Ecto neural progenitor cell (in vitro differentiated cells): ENCODE measurements at places on chromosomes 4 and X.
A peak's percentile ranks its signal among the peaks of the same experiment; 100 is the strongest.

DNA sequence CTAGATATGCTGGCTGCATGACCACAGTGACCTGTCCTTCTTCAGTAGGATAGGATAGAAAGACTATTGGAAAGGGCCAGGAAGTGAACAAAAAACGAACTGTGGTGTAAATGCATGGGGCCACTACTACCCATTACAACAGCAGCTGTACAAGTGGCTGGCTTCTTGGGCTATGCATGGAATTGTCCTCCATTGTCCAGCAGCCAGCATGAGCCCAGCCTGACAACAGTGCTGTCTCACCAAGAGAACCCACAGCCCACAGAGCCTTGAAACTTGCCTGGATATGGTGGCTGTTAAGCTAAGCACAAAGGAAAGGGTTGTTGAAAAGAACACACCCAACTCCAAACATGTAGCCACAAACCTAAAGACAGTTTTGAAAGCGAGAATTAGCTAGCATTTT is 330.2 kb upstream of the F9 start:
- no peak for DNase-seq

DNA sequence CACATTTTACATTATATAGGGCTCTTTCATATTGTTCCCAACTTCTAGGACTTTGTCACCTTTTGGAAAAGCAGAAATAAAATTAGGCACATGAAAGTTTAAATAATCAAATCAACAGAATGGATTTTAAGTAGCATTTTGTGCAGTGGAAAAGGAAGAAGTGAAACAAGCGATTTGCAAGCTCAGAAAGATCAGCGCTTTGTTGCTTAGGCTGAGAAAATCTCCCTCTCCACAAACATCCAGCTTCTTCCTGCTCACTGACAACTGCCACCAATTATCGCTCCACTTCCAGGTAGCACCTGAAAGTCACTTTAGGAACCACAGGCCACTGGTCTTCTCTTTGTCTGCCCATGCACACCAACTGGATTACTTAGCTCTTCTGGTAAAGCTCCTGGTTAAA is 2.0 kb upstream of the PDK3 start:
- DNase-seq, result no peak

DNA sequence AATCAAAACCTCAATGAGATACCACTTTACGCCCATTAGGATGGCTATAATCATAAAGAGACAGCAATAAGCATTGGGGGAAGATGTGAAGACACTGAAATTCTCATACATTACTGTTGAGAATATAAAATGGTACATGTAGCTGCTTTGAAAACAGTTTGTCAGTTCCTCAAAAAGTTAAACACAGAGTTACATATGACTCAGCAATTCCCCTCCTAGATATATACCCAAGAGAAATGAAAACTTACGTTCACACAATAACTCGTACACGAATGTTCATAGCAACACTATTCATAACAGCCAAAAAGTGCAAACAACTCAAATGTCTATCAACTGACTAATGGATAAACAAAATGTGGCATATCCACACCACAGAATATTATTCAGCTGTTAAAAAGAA is 36.6 kb downstream of the PHF8 start:
- no peak for DNase-seq

DNA sequence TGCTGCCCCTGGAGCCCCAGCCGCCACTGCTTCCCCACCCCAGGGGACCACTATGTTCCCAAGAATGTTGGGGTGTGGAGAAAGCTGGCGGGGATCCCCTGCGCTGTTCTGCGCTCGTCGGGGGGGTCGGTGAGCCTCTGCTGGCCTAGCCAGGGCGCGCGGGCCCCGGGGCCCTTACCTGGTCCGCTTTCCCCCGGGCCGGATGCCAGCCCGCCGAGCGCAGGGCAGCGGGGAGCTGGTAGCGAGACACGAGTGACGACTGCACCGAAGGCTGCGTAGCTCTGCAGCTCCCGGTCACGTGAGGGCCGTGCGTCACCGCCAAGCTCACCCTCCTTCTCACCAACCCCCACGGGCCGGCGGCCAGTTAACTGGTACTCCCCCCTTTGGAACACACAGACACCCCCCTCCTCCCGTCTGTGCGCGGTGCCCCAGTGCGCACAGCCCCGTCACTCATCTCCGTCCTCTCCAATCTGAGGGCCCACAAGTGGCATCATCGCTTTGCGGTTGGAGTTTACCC is at the start of gene BEX1:
TSS of gene BEX1 (minus strand) at position 254 of the 517 bp plus-strand sequence. CDS start 897 bp downstream, outside the sequence.
- peak; percentile 66 for DNase-seq

DNA sequence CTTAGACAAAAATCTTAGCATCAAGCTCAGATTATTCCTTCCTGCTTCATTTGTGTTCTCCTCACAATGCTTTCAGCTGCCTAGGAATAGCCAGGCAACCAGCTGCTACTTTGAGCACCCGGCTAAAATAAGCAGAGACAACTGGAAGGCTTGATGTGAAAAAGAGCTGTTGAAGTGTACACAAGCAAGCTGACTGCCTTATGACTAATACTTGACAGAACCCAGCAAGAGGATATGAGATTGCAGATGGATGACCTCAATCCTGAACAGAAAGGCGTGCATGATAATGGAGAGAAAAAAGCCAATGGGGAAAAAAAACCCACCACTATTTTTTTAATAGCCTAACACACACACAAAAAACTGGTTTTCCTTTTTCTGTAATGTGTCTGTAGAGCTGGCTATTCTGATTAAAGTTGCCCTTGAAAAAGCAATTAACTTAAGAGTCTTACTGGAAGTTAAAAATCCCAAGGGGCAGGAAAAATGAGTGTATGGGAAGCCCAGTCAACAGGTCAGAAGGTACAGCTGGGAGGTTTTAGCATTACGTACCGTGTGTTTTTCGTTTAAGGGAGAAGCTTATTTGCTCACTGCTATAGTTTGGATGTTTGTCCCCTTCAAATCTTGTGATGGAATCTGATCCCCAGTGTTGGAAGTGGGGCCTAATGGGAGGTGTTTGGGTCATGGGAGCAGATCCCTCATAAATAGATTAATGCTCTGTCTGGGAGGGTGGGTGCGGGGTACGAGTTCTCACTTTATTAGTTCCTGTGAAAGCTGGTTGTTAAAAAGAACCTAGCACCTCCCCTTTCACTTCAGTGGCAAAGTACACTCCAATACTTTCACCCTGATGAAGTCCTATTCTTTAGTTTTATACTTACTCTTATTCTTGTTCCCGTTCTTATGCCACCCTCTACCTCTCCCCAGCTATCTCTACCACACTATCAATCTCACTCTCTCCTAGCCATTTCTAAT is 37.1 kb upstream of the HERC6 start:
- no peak for DNase-seq

DNA sequence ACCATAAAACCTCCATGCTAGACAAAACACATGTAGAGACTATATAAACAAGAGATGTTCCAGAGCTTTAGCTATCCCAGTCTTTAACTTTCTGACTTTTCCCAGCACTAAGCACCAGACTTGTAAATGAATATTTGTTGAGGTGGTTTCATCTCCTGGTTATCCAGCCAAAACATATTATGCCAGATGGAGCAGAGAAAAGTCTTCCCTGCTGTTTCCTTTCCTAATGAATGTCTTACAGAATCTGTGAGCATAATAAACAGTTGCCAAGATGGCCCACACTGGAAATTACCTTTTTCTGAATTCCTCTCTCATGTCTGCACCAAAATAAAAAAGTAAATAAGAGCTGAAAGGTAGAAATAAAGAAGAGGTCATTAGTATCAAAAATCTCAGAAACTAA is 159.2 kb downstream of the TECRL start:
- DNase-seq, result no peak

DNA sequence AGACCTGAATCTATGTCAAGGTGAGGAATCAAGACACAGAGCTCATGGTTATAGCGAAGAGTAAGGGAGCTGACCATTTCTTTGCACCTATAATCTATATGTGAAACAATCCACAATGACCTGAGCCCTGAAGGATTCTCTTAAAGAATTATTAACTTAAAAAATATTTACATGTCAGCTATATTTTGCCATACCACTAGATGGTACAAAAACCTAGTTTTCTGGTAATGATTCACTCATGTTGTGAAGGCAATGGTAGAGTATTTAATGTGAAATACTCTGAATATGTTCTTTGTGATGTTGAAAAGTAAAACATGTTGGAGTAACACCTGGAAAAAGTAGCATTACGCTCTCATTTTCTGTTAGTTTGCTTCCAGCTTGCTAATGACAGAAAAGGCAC is 40.0 kb downstream of the VGLL1 start:
- no peak for DNase-seq

DNA sequence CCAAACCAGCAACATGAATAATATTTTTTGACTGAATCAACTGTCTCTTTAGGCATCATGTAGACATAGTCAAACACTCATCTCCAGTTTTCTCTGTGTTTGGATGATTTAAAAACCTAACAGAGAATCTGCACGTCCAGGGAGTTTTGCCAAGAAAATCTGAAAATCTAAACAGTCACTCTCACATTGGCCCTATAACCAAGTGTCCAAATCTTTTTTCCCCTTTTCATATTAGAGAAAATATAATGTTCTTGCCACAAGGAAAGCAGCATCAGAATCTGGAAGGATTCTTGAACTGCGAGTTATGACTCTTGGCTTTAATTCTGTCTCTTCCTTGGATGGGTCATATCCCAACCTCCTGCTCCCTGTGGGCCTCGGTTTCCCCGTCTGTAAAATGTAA is 8.8 kb upstream of the CHRDL1 start:
- DNase-seq, result no peak

DNA sequence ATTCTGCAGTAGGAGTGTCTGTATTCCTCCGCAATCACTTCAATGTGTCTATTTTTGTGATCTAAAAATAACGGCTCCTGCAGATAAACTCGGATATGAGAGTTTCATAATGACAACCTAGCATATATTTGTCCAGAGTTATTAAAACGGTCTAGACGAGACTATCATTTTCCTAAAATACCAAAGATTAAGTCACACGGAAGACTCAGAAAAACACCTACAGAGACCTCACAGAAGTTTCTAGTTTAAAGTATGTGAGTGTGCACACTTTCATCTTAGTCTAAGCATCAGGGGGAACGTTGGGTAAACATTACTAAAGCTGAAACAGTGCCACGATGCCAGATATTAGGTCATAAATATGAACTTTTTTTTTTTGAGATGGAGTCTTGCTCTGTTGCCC is 156.9 kb downstream of the AFAP1 start:
- DNase-seq, result no peak

GRCh38 chr4:138113819-138114400 is 128.2 kb downstream of the SLC7A11 start:
- no peak for DNase-seq

DNA sequence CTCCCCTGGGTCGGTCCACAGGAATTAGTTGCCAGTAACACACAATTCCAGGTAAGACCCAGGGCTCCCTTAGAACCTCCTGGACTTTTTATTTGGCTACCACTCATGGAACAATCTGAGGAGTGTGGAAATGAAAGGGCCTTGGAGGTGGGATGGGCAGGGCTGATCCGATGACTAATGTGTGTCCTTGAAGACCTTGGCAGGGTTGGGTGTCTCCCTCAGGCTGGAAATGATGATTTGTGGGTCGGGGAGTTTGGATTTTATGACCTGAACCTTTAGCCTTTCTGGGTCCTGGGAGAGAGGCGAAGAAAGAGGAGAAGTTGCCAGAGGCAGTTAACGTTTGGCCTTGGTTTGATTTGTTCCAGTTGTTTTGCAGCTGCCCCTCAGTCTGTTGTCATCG is 425.0 kb downstream of the MID1IP1 start:
- no peak for DNase-seq

- DNase-seq, result no peak
Measured at GRCh38 chr4:21009956-21010355, 309.7 kb downstream of the PACRGL start.

DNA sequence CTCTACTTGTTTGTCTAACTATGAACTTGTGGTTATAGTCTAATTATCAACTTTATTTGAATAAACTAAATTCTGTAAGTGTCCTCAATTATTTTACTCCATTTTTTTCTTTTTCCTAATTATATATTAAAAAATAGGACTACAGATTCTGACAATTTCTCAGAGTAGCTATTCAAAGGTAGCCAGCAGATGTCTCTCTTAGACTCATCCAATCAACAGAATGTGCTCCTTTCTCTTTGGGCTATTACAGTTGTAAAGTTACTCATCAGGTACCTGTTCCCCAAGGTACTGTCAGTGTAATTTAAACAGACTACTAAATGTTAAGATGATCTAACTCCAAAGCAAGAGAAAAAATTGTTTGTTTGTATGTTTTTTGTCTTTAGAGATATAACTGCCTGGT is 248.6 kb downstream of the PCDH18 start:
- DNase-seq, result no peak

DNA sequence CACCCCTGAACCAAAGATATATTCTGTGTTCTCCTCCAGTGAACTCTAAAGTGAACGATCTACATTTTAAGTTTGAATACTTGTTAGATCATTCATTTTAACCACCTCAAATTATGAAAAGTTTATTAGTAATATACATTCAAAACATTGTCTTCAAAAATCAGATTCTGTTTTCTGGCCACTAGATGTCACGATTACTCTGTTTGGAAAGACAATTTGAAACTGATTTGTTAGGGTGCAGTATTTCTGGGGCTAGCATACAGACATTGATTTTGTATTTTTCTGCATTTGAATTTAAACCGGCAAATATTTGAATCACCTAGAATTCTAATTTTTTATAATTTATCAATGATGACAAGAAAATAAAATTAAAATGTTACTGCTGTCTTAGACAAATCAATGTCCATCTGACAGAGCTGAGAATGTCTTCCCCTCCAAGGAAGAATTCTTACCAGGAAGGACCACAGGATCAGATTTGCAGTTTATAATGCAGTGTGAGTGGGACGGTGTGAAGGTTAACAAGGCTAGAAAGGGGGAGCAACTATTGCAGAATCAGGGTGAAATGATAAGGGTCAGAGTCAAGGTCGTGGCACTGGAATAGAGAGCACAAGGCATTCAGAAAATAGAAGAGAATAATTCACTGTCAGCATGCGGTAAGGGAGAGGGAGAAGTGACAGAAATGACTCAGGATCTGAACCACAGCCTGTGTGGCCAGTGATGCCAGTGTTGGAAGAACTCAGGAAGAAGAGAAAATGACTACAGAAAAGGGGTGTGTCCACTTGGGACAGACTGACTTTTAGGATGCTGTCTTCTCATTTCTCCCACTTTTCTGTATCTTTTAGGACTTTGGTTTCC is 91.6 kb downstream of the ANXA10 start:
- no peak for DNase-seq

DNA sequence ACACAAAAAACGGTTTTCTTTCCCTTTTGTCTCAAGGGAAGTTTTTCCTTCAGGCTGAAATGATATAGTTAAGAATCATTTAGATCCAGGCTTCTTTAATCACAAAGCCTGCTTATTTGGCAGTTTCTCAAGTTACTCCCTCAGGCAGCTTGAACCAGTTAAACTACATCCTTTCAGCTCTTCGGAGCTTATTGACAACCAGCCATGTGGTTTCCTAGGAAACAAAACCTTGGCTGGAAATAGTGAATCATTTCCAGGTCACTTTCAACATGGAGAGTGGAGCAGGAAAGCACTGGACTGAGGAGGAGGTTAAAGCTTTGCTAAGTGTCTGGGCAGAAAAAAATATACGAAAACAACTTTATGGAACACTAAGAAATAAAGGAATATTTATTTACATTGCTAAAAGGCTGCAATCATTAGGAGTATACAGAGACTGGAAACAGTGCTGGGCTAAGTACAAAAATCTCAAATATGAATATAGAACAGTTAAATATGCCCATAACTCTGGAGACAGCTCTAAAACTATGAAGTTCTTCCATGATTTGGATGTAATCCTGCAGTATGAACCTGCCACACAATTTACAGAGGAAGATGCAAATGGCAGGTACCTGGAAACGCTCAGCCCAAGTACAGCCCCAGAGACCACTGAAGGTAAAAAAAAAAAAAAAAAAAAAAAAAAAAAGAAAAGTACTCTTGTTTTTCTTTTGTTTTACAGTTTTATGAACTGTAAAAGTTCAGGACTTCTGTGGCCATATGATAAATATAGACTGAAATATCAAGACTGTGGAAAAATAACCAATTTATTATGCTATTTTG is 23.2 kb upstream of the AASDH start:
- DNase-seq, result no peak

- no peak for DNase-seq
Measured at GRCh38 chr4:2074588-2074987, 15.5 kb downstream of the NAT8L start.
